ENCODE measurements at places on chromosomes 7 and 10. TPM values are rescaled to one million over a fixed set of nuclear protein-coding genes. Genes with fewer than 3 reads are reported as not detected.

- DNase-seq, result no peak
Measured at GRCh38 chr7:29881724-29882123, 75.4 kb downstream of the WIPF3 start.

DNA sequence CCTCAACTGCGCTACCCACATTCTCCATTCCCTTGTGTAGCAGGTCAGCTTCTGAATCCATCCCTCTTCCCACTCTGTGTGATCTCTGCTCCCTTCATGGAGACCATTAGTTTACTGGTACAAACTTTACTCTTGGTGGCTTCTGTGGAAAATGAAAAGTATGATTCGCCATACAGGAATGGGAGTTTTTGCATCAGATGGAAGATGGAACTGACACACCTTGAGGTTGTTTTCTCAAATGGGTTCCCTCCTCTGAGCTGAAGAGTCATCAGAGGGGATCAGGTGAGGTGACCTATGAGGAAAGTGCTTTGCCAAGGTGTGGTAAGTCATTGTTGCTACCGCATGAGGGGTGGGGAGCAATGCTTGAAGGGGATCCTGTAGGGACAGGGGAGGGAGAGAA, 266.8 kb downstream of the INHBA start:
- DNase-seq, result no peak

GRCh38 chr7:104410742-104411141, 82.3 kb downstream of the LHFPL3 start:
- DNase-seq, result no peak

DNA sequence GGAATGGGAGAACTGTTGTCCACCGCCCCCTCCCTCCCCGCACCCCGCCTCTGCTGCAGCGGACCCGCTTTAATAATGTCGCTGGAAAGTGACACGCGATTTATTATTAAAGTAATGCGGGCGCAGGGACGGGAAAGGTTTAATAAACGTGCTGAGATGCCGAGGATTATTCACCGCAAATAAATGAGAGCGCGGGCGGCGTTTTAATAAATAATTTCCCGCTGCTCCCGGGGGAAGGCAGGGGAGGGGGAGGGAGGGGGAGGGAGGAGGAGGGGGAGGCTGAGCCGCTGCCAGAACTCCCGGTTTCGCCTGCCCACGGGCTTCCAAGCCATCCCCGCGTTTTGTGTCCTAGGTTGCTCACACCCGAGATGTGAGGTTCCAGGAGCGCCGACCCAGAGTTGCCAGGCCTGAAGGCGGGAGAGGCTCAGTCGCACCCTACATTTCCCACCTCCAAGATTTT, 5.1 kb downstream of the KAZALD1 start:
- DNase-seq, result no peak

DNA sequence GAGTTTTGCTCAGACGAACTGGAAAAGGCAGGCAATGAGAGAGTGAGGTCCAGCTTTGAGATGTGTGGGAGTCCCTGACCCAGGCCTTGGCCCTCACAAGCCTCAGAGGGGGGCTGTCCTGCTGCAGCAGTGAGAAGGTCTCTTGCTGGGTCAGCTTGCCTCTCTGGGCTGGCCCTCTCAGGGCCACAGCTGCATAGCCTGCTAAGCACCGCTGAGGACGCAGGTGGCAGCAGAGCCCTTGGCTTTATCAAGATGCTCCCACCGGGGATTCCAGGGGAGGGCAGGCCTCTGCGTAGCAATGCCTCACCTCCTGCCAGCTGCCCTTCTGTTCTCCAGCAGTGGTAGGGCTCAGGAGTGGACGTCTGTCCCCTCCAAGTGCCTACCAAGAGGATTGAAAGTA, 128.7 kb downstream of the COBL start:
- DNase-seq, result no peak

DNA sequence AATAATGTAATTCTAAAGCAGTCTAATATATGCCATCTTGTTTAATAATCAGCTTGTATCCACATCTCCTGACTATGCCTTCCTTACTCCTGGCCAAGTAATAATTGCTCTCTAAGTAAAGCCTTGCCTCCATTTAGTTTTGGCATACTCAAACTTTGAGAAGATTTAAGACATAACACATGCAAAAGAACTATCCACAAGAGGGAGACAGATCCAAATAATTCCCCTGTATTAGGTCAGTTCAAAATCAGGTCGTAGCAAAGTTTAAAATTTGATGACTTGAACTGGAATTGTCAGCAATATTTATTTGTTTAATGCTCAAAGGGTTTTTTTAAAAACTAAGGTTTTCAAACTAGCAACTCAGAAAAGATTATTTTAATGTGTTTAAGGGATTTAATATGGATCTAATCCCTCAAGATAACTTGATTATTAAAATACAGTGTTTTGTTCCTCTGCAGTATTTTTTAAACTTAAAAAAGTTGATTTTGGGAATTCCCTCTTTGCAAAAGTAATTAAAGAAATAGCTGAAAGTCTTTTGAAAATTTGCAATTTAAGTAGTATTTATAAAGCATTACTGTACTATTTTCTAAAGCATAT, 95.3 kb downstream of the HDAC9 start:
- no peak for DNase-seq

Gene DMBT1
- 0.15 TPM for total RNA-seq

Gene SLK
- 94.4 TPM for total RNA-seq

Gene WAPL
- 49.5 TPM for total RNA-seq

Gene PON3
- total RNA-seq, result 5.9 TPM

Gene HOXA2
- total RNA-seq, result 0.80 TPM

Gene OR2A42
- total RNA-seq, result 0.15 TPM

Gene ELN
- total RNA-seq, result 134 TPM
